ENCODE measurements at places on chromosomes 2 and 18.

GRCh38 chr2:176876493-176877103 lies 336.0 kb upstream of the HNRNPA3 start:
- H3K36me3 ChIP-seq = no peaks in the 10 kb centered on the region
- H3K27ac ChIP-seq = no peak overlapping the region
- DNase-seq = no peak
- no peaks in the 10 kb centered on the region for H3K27me3 ChIP-seq

DNA sequence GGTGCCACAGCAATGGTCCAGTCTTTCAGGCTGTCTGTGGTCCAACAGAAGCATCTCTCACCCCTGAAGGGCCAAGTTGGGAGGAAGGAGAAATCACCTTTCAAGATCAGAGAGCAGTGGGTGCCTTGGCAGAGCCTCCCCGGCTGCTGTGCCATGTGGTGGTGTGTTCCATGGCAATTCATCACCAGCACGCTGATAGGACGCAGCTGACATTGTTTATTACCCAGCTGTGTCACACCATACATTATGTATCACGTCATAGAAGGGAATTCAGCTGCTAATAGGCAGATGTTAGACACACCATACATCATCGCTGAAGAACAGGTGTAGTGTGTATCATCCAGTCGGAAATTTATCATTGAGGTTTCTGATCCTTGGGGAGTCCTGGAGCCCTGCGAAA lies 29.6 kb upstream of the RPL31 start:
- no peaks in the 10 kb centered on the region for H3K36me3 ChIP-seq
- DNase-seq = no peak
- no peak overlapping the region for H3K4me3 ChIP-seq

DNA sequence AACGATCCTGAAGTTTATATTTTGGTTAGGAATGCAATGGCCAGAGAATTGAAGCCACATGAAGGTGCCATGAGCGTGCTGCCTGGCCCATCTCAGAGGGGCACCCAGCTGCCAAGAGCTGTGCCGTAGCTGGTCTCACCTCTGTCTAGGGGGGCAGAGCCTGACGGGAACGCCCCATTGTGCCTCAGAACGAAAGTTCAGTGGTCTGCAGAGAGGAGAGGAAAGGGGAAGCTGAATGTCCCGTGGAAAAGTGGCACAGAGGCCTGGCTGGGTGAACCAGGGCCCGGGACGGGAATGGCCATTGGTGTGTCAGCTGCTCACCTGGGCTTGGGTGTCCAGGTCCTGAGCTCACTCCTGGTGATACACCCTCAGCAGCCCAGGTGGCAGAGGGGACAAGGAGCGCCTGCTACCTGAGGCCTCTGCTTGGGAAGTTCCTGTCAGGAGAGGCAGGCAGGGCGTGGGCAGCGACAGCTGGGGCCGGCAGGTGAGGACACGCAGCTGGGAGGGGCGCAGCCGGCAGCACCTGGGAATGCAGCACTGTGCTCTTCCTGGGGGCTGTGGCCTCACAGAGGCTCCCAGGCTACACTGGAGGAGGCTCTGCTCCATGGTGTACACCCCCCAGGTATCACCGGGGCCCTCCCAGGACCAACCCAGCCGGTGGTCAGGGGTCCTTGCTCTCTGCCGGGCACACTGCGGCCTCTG lies 67.3 kb downstream of the PARD6G start:
- H3K4me1 ChIP-seq = no peaks in the 10 kb centered on the region
- no peaks in the 10 kb centered on the region for H3K27me3 ChIP-seq
- no peak overlapping the region for H3K27ac ChIP-seq

- H3K4me3 ChIP-seq = no peak overlapping the region
- H3K27ac ChIP-seq = no peak overlapping the region
- DNase-seq = no peak
- no peaks in the 10 kb centered on the region for H3K36me3 ChIP-seq
- no peaks in the 10 kb centered on the region for H3K4me1 ChIP-seq
- H3K27me3 ChIP-seq = no peaks in the 10 kb centered on the region
Measured at GRCh38 chr2:157447031-157447430, 3.1 kb upstream of the CYTIP start.

GRCh38 chr18:73891572-73892421 lies 255.8 kb downstream of the FBXO15 start:
- no peaks in the 10 kb centered on the region for H3K27me3 ChIP-seq
- no peak overlapping the region for H3K27ac ChIP-seq
- no peak for DNase-seq

DNA sequence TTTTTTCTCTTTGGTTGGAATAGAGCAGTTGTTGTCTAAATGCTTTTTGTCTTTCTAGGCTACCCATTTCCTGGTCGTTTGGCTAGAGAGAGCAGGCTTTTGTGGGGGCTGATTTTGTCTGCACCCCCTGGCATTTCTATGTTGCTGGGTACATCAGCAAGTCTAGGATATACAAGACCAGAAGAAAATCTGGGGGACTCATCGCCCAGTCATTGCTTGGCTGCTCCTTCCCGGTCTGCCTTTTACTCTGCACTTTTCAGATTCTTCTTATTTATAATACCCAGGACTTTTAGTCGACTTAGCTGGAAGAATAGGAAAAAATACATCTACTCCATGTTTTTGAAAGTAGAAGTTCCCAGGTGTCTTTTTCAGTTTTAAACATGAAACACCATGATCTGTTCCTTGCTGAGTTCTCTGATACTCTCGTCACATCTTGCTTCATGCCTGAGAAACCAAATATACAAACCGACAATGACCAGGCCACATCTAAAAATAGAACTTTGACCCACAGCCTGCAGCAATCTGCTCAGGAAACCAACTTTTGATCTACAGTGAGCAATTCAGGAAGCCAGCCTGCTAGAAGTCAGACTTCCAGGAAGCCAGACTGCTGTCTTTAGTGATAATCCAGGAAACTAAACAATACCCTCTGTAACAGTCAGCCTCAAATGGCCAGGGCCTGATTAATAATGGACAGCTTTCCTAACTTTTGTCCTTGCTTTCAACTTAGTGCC lies 163.8 kb upstream of the MEX3C start:
- no peak for DNase-seq
- no peaks in the 10 kb centered on the region for H3K27me3 ChIP-seq
- peaks cover 4% of the 10 kb centered on the region for H3K4me1 ChIP-seq
- no peak overlapping the region for H3K4me3 ChIP-seq
- no peaks in the 10 kb centered on the region for H3K36me3 ChIP-seq

DNA sequence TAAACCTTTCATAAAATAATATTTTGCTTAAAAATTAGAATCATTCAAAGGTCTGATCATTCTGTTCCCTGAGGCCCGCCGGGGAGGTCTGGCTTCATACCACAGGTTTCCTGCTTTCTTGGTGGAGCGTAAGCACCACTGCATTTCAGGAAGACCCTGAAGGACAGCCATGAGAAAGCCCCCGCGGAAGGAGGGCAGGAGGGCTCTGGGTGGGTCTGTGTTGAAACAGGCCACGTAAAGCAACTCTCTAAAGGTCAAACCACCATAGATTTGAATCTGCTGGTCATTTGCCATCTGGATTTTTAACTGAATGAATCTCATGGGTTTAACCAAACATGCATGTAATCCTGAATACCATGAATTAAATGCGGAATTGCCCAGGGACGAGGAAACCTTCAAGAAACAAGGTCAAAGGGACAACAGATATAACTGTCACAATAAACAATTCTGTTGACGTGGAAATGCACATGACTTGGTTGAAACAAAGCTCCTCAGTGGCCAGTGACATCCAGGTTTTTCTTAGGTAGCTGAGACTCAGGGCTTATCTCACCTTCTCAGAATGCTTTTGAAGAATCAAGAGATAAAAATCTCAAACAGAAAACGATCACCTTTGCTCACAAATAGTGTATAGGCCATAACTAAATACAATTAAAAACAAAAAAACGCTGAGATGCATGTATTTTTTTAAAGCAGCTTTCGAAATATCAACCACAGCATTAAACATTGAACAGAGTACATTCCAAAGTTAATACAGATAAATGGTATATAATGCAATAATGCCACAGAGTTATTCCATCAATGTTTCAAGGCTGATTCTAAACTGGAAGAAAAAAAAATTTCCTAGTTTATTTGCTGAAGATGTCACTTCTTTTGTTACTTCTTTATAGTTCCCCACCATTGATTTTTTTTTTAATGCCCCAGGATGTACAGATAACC lies 193.2 kb downstream of the BCL2 start:
- no peak for DNase-seq
- no peaks in the 10 kb centered on the region for H3K36me3 ChIP-seq
- no peaks in the 10 kb centered on the region for H3K27me3 ChIP-seq
- H3K4me3 ChIP-seq = no peak overlapping the region
- peaks cover 2% of the 10 kb centered on the region for H3K4me1 ChIP-seq

- no peak overlapping the region for H3K4me3 ChIP-seq
- no peaks in the 10 kb centered on the region for H3K36me3 ChIP-seq
- H3K4me1 ChIP-seq = peaks cover 3% of the 10 kb centered on the region
- H3K27me3 ChIP-seq = no peaks in the 10 kb centered on the region
- no peak overlapping the region for H3K27ac ChIP-seq
Measured at GRCh38 chr2:158904627-158905177, 63.7 kb upstream of the TANC1 start.

- H3K27ac ChIP-seq = no peak overlapping the region
- H3K36me3 ChIP-seq = no peaks in the 10 kb centered on the region
- no peak for DNase-seq
- H3K27me3 ChIP-seq = peaks cover 8% of the 10 kb centered on the region
- peaks cover 14% of the 10 kb centered on the region for H3K4me1 ChIP-seq
- H3K4me3 ChIP-seq = no peak overlapping the region
Measured at GRCh38 chr18:52340406-52341102, 557 bp downstream of the DCC start.

- H3K4me1 ChIP-seq = no peaks in the 10 kb centered on the region
- H3K27me3 ChIP-seq = no peaks in the 10 kb centered on the region
- H3K27ac ChIP-seq = no peak overlapping the region
- no peak for DNase-seq
- no peak overlapping the region for H3K4me3 ChIP-seq
- H3K36me3 ChIP-seq = no peaks in the 10 kb centered on the region
Measured at GRCh38 chr18:62621546-62621945, 93.8 kb upstream of the PHLPP1 start.

- DNase-seq = no peak
- H3K27ac ChIP-seq = no peak overlapping the region
- H3K4me1 ChIP-seq = no peaks in the 10 kb centered on the region
- H3K4me3 ChIP-seq = no peak overlapping the region
- H3K36me3 ChIP-seq = no peaks in the 10 kb centered on the region
Measured at GRCh38 chr2:2146969-2147900, 183.8 kb downstream of the MYT1L start.

DNA sequence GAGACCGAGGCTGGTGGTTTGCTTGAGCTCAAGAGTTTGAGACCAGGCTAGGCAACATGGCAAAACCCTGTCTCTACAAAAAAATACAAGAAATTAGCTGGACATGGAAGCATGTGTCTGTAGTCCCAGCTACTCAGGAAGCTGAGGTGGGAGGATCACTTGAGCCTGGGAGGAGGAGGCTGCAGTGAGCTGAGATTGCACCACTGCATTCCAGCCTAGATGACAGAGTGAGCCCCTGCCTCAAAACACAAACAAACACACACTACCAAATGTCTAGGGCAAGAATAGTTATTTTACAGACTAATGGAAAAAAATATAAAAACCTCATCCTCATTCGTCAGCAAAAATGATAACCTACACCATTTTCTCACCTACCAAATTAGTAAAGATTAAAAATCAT lies 15.3 kb downstream of the BUB1 start:
- H3K36me3 ChIP-seq = no peaks in the 10 kb centered on the region
- DNase-seq = no peak
- H3K27ac ChIP-seq = no peak overlapping the region
- no peaks in the 10 kb centered on the region for H3K27me3 ChIP-seq
- H3K4me1 ChIP-seq = peaks cover 10% of the 10 kb centered on the region
- no peak overlapping the region for H3K4me3 ChIP-seq

- no peak overlapping the region for H3K4me3 ChIP-seq
- H3K27me3 ChIP-seq = no peaks in the 10 kb centered on the region
- no peaks in the 10 kb centered on the region for H3K36me3 ChIP-seq
- peak; percentile 22 for DNase-seq
- no peaks in the 10 kb centered on the region for H3K4me1 ChIP-seq
Measured at GRCh38 chr2:165274698-165275097, 35.5 kb downstream of the SCN2A start.

DNA sequence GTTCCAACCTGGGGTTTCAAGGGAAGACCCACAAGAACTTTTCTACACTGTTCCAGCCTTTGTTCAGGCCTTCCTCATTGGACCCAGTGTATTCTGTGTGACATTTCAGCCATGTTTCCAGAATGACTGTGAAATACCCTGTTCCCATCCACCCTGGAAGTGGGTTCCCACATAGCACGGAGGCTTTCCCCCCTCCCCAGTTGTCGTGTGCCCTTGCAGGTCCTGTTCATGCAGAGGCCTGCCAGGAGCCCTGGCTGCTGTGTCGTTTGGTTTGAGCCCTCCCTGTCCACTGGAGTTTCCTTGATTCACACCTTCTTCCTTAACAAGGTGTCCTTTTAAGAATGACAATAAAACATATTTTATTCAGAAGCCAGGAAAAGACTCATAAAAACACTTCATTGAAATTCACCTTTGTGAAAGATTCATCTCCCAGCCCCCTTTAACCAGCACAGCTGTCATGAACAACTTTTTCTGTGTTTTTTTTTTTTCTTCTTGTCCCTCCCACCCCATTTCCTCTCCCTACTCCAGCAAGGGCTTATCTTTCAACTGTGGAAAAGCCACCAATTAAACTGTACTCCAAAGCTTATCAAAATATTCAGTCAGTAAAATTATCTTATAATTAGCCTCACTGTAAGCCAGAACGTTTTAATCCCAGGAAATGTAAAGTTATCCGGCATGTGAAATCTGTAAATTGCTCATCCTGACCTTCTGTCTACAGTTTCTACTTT lies 106.4 kb downstream of the ACOXL start:
- no peak overlapping the region for H3K27ac ChIP-seq
- H3K4me3 ChIP-seq = no peak overlapping the region
- no peaks in the 10 kb centered on the region for H3K27me3 ChIP-seq
- no peaks in the 10 kb centered on the region for H3K36me3 ChIP-seq
- H3K4me1 ChIP-seq = no peaks in the 10 kb centered on the region
- no peak for DNase-seq

DNA sequence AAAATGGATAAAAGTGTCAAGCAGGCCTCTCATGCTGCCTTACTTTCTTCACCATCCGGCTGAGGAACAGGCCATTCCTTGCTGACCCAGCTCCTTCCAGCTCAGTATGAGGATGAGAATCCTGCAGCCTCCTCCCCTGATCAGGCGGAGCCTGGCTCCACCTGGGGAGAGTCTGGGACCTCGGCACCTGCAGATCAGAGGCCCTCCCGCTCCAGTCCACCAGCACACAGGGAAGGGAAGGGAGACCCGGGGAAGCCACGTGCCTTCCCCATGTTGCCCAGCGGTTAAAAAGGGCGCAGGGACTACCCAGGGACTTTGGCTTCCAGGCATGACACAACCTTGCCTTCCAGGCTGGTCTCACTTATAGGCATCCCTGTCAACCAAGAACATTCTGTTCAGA lies 172.0 kb downstream of the NDUFA10 start:
- no peaks in the 10 kb centered on the region for H3K36me3 ChIP-seq
- no peaks in the 10 kb centered on the region for H3K4me1 ChIP-seq
- H3K4me3 ChIP-seq = no peak overlapping the region
